SHP77 treated with DMSO at 0.1 percent for 48 hours (cell line): ENCODE measurements at places on chromosomes 3 and 15.

DNA sequence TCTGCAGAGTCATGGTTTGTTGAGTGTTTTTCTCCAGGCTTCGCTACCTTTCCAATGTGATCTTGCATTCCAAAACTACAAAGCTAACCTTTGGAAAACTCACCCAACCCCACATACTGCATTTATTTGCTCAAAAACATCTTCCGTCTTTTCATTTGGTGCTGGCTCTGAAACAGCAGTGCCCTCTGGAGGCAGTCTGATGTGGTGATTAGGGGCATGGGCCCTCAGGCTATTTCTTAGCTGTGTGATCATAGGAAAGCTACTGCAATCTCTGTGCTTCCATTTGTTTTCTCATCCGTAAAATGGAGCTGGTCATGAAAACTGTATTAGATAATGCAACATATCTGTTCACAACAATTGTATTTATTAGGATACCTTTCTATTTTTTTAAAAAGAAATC is 47.0 kb downstream of the MTHFS start:
- DNase-seq, result no peak

GRCh38 chr15:42078903-42079302 is 15.5 kb downstream of the PLA2G4D start:
- DNase-seq, result no peak

DNA sequence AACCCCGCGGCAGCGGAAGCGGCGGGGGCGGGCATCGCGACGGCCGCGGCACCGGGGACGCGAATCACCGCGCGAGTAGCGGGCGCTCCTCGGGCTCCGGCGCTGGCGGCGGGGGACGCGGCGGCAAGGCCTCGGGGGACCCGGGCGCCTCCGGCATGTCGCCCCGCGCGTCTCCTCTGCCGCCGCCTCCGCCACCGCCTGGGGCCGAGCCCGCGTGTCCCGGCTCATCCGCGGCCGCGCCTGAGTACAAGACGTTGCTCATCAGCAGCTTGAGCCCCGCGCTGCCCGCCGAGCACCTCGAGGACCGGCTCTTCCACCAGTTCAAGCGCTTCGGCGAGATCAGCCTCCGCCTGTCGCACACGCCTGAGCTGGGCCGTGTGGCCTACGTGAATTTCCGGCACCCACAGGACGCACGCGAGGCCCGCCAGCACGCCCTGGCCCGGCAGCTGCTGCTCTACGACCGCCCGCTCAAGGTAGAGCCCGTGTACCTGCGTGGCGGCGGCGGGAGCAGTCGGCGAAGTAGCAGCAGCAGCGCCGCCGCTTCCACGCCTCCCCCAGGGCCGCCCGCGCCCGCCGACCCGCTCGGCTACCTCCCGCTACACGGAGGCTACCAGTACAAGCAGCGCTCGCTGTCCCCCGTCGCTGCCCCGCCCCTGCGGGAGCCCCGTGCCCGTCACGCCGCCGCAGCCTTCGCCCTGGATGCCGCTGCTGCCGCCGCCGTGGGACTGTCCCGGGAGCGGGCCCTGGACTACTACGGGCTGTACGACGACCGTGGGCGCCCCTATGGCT is 675 bp downstream of the RBM15B start:
- DNase-seq, result no peak

DNA sequence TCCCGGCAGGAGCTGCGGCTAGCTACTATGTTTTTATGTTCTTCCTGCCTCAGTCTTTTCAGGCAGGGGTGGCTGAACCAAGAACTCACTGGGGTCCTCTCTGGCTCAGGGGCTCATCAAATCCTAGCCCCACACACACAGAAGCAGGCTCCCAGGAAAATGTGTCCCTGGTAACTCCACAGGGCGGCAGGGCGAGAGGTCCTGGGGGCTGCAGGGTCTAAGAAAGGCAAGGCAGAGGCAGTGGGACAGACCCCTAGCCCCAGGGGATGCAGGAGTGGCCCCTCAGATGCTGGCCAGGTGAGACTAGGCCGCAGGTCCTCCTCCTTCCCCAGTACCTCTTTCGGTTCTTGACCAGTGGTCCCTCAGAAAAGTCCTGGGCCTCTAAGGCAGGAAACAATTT is 48.9 kb downstream of the PTH1R start:
- no peak for DNase-seq

DNA sequence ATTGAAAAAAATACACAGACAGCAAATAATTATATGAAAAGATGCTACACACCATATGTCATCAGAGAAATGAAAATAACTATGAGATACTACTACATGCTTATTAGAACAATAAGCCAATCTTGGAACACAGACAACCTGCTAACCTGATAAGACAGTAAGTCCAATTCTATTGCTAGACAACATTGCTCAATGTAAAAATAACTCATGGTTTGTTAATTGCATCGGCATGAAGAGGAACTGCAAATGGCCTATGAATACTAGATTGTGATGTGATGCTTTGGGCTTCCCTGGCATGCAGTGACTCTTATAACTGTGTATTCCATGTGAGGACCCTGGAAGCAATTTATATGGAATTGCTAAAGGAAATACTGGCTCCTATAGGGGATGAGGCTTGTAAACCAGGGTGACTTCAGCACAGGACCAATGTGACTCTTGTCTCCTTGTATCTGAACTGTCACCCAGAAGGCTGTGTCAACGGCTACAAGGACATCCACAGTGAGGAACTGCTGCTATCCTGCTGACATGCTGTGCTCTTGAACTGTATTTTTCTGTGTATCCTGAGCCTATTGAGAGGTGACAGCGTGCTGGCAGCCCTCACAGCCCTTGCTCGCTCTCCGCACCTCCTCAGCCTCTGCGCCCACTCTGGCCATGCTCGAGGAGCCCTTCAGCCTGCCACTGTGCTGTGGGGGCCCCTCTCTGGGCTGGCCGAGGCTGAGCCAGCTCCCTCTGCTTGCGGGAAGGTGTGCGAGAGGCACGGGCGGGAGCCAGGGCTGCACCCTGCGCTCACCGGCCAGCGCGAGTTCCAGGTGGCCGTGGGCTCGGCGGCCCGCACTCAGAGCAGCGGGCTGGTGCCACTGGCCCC is 385.7 kb downstream of the CNTN4 start:
- DNase-seq, result no peak

DNA sequence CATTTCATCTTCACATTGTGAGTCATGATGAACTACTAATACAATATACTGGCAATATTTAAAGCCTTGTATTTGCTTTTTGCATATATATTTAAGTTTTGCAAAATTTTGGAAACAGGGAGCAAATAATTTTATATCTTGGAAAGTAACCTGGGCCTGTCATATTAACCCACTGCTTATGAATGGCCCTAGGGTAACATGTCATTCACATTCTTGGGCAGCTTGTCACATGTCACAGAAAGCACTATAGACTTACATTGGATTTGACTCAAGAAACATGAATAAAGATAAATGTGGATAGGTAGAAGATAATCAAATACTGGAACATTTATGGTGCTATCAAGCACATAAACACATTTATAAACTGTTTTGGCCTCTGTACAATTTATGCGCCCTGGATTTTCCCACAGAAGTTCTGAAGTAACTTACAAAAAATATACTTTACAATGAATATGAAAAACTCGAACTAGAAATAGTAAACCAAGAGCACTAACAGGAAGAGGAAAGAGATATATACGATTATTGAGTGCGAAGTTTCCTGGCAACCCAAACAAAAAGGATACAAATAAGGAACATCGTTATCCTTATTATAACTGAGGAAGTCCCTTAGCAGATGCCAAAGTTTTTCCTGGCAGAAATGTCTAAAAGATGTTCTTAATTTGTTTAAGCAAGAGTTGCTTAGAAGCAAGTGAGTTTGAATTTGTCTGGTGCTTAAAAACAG is 257.2 kb downstream of the RBMS3 start:
- DNase-seq, result no peak

- no peak for DNase-seq
Observed at GRCh38 chr3:133121450-133121849, 83.3 kb downstream of the TMEM108 start.

GRCh38 chr3:150278195-150278594 is 129.9 kb upstream of the TSC22D2 start:
- DNase-seq, result no peak

- DNase-seq, result peak; percentile 34
Observed at GRCh38 chr3:71652781-71653413, 69.4 kb upstream of the FOXP1 start.

DNA sequence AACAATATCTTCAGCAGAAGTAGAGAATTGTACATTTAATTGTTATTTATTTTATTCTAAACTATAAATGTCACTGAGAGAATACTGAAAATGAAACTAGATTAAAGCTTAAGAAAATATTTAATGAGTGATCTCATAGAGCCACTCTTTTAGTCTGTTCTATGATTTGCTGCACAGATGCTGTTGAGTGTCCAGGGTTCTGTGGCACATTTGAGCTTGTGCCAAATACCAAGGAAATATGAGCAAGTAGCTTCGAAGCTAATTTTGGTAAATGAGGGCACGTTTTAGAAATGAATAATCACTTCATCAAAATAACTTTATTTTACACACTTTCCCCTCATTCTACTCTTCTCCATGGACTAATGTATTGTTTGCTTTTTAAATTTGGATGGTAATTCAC is 53.6 kb upstream of the THRB start:
- DNase-seq, result no peak

GRCh38 chr3:118530350-118530922 is 504.2 kb downstream of the IGSF11 start:
- no peak for DNase-seq

- DNase-seq, result peak; percentile 47
Observed at GRCh38 chr3:165185707-165186327, 10.4 kb downstream of the SLITRK3 start.

DNA sequence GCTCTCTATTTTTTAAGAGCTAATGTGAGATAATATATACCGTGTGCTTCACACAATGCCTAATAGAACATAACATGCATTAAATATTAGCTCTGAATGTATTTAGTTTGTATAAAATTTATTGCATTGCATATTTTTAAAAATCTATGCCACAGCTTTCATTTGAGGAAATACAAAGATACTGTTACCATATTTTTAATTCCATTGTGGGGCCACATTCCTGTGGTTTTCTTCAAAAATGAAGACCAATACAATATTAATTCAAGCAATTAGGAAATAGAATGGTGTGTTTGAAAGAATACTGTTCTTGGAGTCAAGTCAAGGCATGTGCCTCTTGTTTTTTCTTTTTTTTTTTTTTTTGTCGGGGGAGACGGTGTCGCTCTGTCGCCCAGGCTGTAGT is 95.4 kb upstream of the CADPS start:
- DNase-seq, result no peak

DNA sequence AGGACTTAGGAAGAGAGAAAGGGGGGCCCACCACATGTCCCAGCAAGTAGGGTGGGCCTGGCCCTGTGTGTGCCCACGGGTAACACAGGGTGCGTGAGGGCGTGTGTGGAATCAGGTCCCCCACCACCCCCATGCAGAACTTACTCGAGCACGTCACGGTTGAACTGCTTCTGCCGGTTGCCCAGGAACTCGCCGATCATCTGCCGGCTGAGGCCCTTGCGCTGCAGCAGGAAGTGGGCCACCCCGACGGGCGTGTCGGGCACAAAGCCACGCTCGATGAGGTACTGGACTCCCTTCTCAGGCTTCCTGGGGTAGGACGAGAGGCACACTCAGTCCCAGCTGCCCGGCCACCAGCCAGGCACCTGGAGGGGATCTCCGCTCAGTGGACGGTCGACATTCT is 83.1 kb upstream of the RPL32 start:
- no peak for DNase-seq

- DNase-seq, result no peak
Observed at GRCh38 chr3:71536376-71536965, 47.1 kb downstream of the FOXP1 start.

GRCh38 chr3:126782536-126782935 is 78.5 kb downstream of the CHCHD6 start:
- no peak for DNase-seq

DNA sequence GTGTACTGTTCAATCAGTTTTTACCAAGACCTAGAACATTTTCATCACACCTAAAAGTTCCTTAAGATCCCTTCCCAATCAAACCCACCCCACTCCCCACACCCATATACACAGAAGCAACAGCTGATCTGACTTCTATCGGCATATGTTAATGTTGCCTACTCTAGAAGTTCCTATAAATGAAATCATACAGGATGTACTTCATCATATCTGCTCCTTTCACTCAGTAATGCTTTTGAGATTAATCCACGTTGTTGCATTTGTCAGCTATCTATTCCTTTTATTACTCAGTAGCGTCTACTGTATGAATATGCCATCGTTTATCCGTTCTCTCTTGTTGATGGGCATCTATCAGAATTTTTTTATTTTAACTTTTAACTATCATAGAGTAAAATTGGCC is 14.3 kb upstream of the FILIP1L start:
- no peak for DNase-seq

DNA sequence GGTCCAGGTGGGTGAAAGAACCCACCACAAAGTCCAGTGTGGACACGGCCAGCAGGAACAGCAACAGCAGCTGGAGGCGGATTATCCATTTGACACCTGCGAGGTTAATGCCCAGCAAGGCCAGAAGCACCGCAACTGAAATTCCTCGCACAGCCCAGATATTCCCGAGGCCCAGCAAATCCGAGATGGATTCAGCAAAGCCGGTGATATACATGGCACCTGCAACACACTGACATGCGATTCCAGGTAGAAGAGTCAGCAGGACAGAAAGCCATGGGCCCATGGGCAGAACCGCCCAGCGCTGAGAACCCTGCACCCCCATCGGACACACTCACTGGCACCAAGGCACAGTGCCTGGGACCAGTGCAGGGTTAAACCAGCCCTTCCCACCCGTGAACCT is 34.8 kb downstream of the SLC12A8 start:
- DNase-seq, result no peak

GRCh38 chr3:47825590-47825989 is 22.7 kb downstream of the DHX30 start:
- no peak for DNase-seq

GRCh38 chr3:48690846-48691458 is 5.2 kb upstream of the NCKIPSD start:
- DNase-seq, result no peak

- DNase-seq, result no peak
Observed at GRCh38 chr3:48434591-48435222, 4.8 kb upstream of the PLXNB1 start.

- DNase-seq, result no peak
Observed at GRCh38 chr3:100265016-100265415, 4.2 kb downstream of the TBC1D23 start.

- DNase-seq, result no peak
Observed at GRCh38 chr3:117322866-117323265, 613.3 kb downstream of the TUSC7 start.

GRCh38 chr3:175153595-175153994 is 294.5 kb downstream of the NAALADL2 start:
- DNase-seq, result no peak

DNA sequence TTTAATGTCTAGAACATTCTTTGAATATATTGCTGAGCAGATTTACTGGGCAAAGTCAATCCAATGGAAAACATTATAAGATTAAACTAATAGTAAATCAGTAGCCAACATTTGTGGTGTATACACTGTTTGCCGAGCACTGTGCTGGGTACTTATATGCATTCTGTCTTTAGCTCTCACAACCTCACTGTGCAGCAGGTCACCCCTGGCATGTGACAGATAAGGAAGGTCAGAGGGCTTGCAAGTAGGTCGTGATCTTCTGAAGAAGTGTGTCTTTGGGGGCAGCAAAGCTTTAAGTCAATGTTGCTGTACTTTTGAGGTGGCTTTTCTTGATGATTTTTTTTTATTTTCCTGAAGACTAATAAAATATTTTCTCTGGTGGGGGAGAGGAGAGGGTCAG is 62.2 kb downstream of the TCAIM start:
- no peak for DNase-seq
